ENCODE measurements at places on chromosomes 3 and 15. TPM values are rescaled to one million over a fixed set of nuclear protein-coding genes. Genes with fewer than 3 reads are reported as not detected.

- H3K27ac ChIP-seq = no peak overlapping the region
- no peaks in the 10 kb centered on the region for H3K36me3 ChIP-seq
- no peaks in the 10 kb centered on the region for H3K4me1 ChIP-seq
- DNase-seq = no peak
- no peaks in the 10 kb centered on the region for H3K27me3 ChIP-seq
Observed at GRCh38 chr3:172018364-172018763, 21.0 kb upstream of the FNDC3B start.

DNA sequence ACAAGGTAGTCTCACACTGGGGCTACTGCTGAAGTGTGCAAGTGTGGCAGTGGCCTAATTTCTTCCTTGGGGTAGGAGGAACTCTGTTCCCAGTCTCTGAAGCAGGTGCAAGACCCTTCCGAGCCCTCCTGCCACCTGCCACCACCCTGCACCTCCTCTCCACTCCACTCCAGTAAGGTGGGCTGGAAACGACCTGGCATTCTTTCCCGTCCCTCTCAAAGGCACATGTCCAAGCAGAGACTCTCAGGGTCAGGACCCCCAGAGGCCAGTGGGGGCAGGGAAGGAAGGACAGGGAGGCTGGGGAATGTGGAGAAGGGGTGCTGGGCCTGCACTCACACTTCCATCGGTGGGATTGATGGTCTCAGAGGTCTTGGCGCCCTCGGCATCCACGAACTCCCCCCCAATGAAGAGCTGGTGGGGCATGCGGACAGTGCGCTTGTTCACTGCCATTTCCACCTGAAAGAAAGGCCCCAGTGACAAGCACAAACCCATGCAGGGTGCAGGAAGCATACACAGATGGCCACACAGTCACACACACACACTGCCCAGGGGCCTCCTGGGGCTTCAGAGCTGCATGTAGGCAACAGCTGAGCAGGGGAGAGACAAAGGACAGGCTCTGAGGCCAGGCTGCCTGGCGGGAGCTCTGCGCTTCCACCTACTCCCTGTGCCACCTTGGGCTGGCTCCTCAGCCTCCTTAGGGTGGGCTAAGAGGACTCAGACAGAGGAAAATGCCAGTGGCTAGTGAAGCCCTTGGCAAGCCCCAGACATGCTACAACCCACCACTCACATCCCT is 43.8 kb downstream of the ALDH1L1 start:
- no peak overlapping the region for H3K27ac ChIP-seq
- no peaks in the 10 kb centered on the region for H3K36me3 ChIP-seq
- H3K4me1 ChIP-seq = no peaks in the 10 kb centered on the region

DNA sequence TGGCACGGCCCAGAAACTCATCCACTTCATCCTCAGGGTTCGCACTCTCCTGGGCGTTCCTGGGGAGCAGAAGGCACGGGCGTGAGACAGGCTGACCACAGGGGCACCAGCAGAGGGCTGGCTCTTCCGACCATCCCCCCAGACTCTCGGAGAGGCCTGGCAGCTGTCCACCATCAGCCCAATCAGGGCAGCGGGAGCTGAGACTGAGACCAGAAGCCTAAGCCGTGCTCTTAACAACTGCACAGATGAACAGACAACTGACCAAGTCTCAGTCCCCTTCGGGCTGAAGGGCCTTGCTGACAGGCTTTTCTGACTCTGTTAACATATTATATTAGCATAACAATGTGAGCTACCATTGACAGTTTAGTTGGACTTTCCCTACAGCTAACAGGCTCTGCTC is 118.0 kb downstream of the SEC22A start:
- no peak overlapping the region for H3K4me3 ChIP-seq
- H3K27me3 ChIP-seq = no peaks in the 10 kb centered on the region
- H3K36me3 ChIP-seq = peaks cover 29% of the 10 kb centered on the region
- no peak for DNase-seq
- H3K4me1 ChIP-seq = peaks cover 17% of the 10 kb centered on the region
- no peak overlapping the region for H3K27ac ChIP-seq

GOLGA6D gene
- total RNA-seq = not detected

MAPKAPK3 gene
- total RNA-seq = 20.6 TPM

LINGO1 gene
- total RNA-seq = 0.63 TPM

DNA sequence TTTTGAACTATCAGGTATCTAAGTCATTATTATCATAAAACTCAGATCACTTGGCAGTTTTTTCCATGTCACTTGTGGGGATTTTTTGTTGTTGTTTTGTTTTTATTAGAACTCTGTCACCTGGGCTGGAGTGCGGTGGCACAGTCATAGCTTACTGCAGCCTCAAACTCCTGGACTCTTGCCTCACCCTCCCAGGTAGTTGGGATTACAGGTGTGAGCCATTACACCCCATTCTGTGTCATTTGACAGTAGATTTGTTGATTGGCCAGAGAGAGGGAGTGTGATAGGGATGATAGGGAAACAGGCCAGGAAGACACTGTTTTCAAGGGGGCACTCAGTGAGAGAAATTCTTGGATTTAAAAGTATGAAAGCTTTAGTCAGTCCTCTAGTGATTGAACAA is 54.7 kb upstream of the SCAANT1 start:
- H3K4me3 ChIP-seq = no peak overlapping the region
- no peak overlapping the region for H3K27ac ChIP-seq
- H3K27me3 ChIP-seq = no peaks in the 10 kb centered on the region
- H3K36me3 ChIP-seq = no peaks in the 10 kb centered on the region
- peaks cover 48% of the 10 kb centered on the region for H3K4me1 ChIP-seq

GRCh38 chr3:60631509-60631908 is 619.7 kb downstream of the FHIT start:
- no peak overlapping the region for H3K4me3 ChIP-seq
- no peak for DNase-seq

IQCH gene
- 2.3 TPM for total RNA-seq

DNA sequence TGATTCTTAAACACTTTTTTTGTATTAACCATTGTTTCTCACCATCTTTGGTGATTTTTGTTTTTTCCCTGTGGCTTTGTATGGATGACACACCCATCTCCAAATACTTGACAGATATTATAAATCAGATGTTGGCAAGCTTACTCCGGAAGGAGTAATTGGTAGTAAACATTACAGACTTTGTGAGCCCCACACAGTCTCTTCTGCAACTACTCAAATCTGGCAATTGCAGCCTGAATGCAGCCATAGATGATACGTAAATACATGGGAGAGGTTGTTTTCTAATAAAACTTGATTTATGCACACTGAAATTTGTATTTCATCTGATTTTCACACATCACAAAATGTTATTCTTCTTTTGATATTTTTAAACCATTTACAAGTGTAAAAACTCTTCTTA is 331.5 kb downstream of the ARPP21 start:
- peaks cover 24% of the 10 kb centered on the region for H3K4me1 ChIP-seq
- H3K36me3 ChIP-seq = no peaks in the 10 kb centered on the region
- H3K27ac ChIP-seq = no peak overlapping the region
- DNase-seq = no peak
- no peaks in the 10 kb centered on the region for H3K27me3 ChIP-seq

DNA sequence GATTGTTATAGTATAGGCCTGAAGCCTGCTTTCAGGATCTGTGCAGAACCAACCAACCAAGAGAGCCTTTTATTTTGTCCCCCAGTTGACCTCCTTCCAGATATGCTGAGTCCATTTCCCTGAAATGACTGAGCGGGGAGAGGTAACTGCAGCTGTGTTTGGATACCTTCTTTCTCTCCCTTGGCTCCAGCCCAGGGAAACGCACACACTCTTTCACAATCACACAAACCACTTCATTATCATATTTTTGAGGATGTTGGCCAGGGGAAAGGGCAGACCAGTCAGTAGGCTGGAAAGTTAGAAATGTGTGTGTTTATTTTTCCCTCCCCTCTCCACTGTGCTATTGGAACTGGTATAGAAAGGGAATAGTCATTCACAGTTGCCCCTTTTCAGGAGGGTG is 417.7 kb upstream of the TBL1XR1 start:
- H3K4me3 ChIP-seq = no peak overlapping the region
- no peak overlapping the region for H3K27ac ChIP-seq
- no peaks in the 10 kb centered on the region for H3K36me3 ChIP-seq
- H3K4me1 ChIP-seq = peaks cover 10% of the 10 kb centered on the region
- no peaks in the 10 kb centered on the region for H3K27me3 ChIP-seq
- DNase-seq = no peak

SHF gene
- total RNA-seq = 15.1 TPM

- DNase-seq = no peak
- peaks cover 74% of the 10 kb centered on the region for H3K4me1 ChIP-seq
- no peak overlapping the region for H3K4me3 ChIP-seq
- peak overlapping the region; percentile 40 for H3K27ac ChIP-seq
Observed at GRCh38 chr3:188469228-188469885, 315.4 kb downstream of the LPP start.

GRCh38 chr3:116552246-116552645 is 107.0 kb upstream of the LSAMP start:
- H3K36me3 ChIP-seq = no peaks in the 10 kb centered on the region
- no peaks in the 10 kb centered on the region for H3K27me3 ChIP-seq
- H3K4me1 ChIP-seq = no peaks in the 10 kb centered on the region

DNA sequence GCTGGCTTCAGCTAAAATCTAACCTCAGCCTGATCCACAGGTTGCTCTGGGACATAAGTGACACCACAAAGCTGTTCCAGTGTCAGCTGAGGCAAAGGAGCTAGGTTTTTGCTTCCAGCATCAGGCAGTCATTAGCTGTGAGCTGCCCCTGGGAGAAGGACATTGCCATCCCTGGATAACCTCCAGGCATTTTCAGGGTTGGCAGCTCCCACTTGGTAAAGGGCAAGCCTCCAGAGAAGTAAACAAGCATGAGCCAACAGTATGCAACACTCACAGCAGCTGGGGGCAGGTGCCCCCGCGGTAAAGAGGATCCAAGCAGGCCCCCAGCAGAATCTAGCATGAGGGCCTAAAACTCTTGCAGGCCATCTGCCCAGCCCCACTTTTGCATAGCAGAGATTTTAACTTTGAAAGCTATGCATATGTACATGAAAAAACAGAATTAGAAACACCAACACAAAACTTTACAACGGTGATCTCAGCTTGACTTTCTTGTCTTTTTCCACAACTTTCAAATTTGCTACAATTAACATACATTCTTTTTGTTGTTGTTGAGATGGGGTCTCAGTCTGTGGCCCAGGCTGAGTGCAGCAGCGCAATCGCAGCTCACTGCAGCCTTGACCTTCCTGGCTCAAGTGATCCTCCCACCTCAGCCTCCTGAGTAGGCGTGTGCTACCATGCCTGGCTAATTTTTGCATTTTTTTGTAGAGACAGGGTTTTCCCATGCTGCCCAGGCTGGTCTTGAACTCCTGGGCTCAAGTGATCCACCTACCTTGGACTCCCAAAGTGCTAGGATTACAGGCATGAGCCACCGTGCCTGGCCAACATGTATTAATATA is 83.8 kb upstream of the TPM1 start:
- H3K4me1 ChIP-seq = peaks cover 33% of the 10 kb centered on the region
- no peak overlapping the region for H3K4me3 ChIP-seq
- no peak for DNase-seq

- no peaks in the 10 kb centered on the region for H3K36me3 ChIP-seq
- H3K27ac ChIP-seq = peak overlapping the region; percentile 92
- peaks cover 56% of the 10 kb centered on the region for H3K4me1 ChIP-seq
- peak overlapping the region; percentile 86 for H3K4me3 ChIP-seq
- no peak for DNase-seq
- H3K27me3 ChIP-seq = no peaks in the 10 kb centered on the region
Observed at GRCh38 chr15:45637141-45637540, 2.3 kb downstream of the SQOR start.
